ENCODE measurements at places on chromosomes 11 and 22.

- peak; percentile 10 for DNase-seq
Measured at GRCh38 chr22:47000888-47001287, 238.4 kb downstream of the TBC1D22A start.

DNA sequence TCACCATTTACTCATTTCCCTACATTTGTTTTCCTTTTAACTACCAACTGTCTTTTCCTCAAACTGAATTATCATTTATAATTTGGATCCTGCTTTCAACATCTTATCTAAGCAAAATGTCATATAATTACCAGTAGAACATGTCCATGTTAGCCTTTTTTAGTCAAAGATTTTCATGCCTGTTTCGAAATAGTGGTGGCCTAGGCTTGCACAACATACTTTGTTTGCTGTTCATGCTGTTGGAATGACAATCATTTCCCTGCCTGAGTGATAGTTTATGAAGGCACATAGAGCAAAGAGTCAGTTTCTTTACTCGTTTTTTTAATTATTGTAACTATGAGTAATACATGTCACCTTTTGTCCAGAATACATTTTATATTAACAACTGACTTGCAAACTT, 144.3 kb upstream of the ANO3 start:
- no peak for DNase-seq

GRCh38 chr11:67372321-67372992, 941 bp downstream of the CLCF1 start:
- DNase-seq = no peak

GRCh38 chr11:83801799-83802198, 515.6 kb upstream of the CCDC90B start:
- no peak for DNase-seq

DNA sequence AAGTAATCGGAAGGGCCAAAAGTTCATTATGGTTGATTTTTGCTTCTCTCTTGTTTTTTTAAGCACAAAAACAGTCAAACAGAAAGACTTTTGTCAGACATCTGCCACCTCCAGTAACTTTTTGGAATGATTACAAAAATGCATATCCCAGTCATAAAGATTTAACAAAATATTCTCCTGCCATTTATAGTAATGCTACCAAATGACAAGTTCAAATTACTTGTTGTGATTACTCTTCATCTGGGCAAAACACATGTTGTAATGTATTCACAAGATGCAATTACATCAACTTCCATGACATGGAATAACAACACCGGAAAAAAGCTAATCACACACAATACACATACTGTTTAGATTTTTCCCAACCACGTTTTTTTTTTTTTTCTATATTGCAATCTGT, 1017.5 kb upstream of the TENM4 start:
- no peak for DNase-seq

- DNase-seq = no peak
Measured at GRCh38 chr11:94141511-94142307, 13.1 kb downstream of the PANX1 start.

GRCh38 chr11:23473782-23474181, 613.5 kb upstream of the CCDC179 start:
- no peak for DNase-seq

- DNase-seq = no peak
Measured at GRCh38 chr11:96272529-96273222, 70.3 kb downstream of the MAML2 start.

- DNase-seq = peak; percentile 19
Measured at GRCh38 chr11:12281571-12282478, 95.5 kb upstream of the PARVA start.

DNA sequence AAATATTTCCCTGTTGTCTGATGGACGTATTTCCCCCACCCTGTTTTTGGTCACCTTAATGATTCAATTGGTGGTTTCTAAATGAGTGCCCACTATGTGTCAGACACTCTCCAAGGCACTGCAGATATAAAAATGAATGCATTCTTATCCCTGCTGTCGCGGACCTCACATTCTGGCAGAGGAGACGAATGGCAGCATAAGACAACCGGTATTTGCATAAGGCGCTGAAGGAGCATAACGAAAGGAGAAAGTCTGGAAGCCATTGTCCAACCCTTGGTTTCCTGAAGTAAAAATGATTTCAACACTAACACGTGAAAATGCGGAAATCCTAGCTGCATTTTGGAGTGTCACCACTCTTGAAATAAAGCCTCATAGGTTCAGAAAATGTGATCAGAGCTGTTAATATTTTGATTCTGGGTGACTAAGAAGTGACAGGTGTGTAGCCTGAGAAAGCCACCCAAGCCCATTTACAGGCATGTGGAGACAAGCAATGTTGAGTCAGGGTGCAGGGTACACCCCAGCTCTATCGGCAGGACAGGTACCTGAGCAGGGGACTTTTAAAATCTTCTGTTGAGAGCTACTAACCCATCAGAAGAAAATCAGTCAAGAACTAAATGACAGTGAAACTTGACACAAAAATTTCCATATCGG, 10.1 kb upstream of the GAB2 start:
- no peak for DNase-seq

- no peak for DNase-seq
Measured at GRCh38 chr11:44936951-44937543, 13.6 kb downstream of the TP53I11 start.

DNA sequence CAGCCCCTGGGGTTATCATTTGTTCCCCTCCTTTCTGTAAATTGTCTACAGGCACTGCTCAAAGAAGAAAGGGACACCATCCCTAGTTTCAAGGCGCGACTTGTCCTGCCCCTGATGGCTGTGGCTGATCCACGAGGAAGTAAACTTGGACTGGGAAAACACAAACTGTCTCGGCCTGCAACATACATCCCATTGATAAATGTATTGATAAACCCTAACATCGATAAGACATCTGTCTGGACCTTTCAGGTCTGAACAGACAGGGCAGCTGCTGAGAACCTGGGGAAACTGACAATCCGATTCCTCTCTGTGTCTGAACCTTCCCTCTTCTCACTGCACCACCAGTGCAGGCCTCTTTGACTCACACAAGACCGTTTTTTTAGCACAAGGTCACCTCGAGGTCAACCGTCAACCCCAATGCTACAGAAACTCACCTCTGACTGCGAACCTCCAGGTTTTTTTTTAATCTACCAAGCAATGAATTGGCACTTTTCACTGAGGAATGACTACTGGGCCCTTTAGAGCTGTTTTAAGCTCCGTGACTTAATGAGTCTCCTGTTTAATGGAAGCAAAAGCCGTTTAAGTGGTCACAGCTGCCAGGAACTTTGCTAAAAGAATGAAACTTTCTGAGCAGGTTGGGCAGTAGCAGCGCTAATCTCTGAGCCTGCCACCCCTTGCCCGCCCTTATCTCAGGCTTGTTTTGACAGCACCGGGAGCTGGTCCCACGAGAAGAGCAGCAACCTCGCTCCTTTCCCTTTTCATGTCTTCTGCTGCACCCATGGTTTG, 203.8 kb upstream of the TMEM45B start:
- no peak for DNase-seq

DNA sequence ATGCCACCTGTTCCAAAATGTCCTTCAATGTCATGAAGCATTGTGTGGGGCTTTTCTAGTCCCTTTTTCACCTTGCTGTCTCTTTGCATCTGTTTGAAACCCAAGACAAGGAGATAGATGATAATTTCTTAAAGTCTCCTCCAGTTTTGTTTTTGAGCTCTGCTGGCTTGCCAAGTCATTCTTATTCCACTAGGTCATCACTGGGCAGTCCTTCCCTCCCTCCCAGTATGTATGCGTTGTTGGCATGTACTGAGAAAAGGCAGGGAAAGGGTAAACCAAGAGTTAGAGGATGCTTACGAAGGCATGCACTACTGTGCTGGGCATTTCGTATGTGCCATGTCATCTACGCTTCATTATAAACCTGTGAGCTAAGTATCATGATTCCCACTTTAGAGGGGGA, 78.6 kb downstream of the PARVA start:
- DNase-seq = no peak

- DNase-seq = no peak
Measured at GRCh38 chr11:959608-960007, 33.9 kb downstream of the AP2A2 start.

DNA sequence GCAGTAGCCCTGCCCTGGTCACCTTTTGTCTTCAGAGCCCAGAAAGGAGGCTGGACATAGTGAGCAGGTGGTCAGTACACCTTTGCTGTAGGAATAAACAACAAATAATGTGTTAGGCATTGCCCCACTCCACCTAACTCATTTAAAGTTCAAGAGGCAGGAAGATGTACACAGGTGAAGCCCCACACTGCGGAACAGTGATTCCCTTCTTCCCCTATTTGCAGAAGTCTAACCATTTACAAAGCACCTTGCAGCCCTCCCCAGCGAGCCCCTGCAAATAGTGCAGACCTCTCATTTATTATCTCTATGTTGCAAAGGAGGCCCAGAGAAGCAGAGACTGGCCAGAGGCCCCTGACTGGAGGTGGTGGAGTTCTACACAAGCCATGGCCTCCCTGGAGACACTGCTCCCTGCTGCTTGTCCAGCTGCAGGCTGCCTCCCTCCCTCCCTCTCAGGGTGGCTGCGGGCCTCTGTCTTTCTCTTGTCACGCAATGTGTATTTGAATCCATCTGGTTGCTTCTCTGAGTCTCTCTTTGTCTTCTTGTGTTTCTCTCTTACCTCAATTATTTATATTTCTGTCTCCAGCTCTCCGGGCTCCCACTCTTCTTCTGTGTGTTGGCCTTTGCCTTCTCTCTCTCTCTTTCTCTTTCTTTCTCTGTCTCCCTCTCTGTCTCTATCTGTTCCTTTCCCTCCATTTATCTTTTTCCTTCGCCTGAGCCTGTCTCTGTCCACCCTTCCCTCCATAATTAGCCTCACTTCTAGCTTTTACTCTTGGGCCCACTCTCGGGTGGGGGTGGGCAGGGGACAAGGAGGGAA, 59.1 kb upstream of the PRDM11 start:
- DNase-seq = no peak

DNA sequence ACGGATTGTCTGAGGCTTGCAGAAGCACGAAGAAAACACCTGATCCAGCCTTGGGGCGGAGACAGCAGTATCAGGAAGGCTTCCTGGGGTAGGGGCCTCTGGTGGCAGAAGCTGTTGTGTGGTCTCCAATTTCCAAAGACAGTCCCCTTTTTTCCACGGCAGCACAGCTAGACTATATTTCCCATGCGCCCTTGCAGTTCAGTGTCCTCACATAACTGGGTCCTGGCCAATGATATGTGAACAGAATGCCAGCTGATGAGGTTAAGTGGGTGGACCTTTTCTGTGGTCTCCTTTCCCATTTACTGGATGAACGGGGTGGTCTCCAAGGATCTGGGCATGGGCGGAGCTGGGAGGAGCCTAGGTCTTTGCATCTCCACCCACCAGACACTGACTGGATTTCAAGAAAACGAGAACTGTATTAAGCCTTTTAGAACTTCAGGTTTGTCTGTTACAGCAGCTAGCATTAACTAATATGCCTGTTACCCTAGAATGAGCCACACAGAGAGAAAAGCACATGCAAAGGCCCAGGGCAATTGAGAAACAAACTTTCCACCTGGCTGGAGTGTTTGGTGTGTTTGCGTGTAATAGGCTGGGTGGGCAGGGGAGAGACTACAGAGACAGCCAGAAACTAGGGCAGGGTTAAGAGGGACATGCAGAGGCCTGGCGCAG, 6.2 kb downstream of the GAL3ST1 start:
- no peak for DNase-seq

- DNase-seq = no peak
Measured at GRCh38 chr11:77107950-77108349, 5.3 kb downstream of the OMP start.

DNA sequence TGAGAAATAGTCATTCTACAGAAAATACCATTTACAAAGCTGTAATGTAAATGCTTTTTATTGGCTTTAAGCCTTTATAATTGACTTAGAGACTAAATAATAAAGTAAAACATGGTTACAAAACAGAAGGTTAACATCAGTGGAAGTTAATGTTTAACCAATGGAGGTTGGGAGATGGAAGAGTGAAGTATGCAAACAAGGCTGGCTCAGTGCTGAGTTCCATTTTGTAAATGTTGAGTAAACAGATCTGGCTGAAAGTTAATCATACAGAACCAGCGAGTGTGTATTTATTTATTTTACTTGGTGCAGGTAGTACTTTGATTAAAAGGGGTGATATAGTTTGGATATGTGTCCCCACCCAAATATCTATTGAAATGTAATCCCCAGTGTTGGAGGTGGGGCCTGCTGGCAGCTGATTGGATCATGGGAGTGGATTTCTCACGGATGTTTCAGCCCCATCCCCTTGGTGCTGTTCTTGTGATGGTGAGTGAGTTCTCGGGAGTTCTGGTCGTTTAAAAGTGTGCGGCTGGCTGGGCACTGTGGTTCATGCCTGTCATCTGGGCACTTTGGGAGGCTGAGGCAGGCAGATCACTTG, 827.4 kb downstream of the OPCML start:
- DNase-seq = no peak

DNA sequence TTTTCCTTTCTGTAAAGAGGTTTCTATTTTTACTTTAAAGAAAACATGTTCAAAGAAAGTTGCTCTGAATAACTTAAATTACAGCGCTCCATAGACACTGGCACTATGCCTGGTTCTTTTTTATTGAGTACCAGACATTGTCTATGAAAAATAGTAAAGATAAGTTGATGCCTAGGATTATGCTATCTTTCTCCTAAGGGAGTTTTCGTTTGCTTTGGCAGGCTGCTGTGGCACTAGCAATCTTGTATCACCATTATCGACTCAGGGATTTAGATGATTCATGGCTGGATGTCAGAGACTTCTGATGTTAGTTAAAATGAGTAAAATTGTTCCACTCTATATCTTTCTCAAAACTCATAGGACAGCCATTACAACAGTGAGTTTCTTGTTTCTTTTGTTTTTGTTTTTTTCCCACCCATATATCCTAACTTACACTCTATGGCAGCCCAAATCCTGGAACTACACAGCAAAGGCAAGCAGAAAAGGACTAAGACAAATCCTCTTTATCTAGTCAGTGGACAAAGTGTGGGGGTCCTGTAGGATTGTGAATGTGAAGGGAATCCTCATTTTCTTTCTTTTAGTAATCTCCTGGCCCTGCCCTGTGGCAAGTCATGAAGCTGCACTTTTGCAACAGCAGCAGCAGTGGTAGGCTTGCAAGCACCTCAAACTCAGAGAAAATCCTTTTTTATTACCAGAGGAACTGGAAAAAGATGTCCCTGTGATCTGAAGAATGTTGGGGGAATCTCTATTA, 20.7 kb downstream of the SLN start:
- DNase-seq = no peak

DNA sequence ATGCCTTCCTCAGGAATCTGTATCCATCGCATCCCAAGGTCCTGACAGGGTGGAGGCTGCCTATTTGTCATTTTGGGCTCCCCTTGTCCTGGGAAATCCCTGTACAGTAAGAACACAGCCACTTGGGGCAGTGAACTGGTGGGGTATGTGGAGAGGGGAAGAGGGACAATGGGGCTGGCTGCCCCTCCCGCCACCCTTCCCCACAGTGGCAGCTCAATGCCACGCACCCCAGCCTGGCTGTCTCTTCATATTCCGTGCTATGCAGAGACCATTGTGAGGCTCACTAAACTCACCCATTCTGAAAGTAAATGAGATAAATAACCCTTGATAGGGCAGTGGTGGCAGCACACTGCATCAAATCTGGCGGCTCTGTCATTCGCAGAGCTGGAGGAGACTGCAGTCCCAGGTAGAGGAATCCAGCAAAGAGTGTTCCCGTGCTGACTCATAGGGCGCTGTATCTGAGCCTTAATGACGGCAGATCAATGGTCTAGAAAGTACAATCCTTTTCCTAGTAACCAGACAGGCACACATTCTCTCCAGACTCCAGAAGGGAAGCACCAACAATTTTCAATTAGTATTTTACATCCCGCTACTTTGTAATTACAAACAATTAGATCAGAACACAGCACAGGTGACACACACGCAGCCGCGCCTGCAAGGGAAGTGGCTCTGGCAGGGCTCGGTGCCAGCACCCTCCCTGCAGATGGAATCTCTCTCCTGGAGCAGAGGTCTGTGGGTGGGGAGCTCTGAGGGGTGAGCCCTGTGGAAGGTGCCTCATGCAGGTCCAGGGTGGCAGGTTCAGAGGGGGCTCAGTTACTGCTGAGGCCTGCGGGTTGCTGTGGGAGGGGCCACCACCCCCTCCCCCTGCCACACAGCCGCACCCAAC, 167.9 kb upstream of the B3GAT1 start:
- no peak for DNase-seq

Data from GM12864 (cell line).